ENCODE measurements at places on chromosomes 3 and 15. TPM values are rescaled to one million over a fixed set of nuclear protein-coding genes. Genes with fewer than 3 reads are reported as not detected.

DNA sequence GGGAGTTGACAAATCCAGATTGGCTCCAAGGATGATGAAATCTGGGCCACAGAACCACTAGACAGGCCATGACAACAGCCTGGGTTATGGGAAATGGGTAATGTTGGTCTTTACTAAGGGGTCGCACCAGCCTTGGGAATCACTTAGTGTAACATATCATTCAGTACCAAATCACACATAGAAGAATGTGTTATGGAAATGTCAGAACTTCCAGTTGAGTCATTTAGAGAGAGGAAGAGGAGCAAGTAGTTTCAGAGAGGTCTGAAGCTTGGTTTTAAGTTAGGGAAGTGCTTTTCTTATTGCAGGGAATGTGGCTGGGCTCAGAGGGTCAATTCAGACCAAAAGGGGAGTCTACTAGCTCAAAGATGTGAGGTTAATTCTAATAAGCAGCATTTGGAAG, 241.6 kb upstream of the ZPLD1 start:
- peaks cover 1% of the 10 kb centered on the region for H3K36me3 ChIP-seq
- no peak overlapping the region for H3K4me3 ChIP-seq
- peaks cover 7% of the 10 kb centered on the region for H3K4me1 ChIP-seq

DNA sequence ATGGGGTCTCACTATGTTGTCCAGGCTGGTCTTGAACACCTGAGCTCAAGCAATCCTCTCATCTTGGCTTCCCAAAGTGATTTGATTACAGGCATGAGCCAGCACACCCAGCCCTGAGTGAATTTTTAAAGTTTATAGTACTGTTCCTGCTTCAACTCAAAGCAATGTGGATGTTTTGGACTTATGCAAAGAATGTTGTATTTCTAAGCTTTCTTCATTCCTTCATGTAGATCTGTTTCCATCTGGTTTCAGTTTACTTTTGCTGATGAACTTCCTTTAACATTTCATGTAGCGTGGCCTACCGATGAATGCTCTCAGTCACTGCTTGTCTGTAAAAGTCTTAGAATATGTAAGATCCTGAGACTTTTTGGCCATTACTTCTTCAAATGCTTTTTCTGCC, 23.2 kb downstream of the NRG4 start:
- H3K4me3 ChIP-seq = no peak overlapping the region
- peaks cover 1% of the 10 kb centered on the region for H3K36me3 ChIP-seq
- no peak overlapping the region for H3K27ac ChIP-seq
- H3K27me3 ChIP-seq = no peaks in the 10 kb centered on the region
- H3K4me1 ChIP-seq = peaks cover 2% of the 10 kb centered on the region
- DNase-seq = no peak

- no peak overlapping the region for H3K27ac ChIP-seq
- DNase-seq = no peak
- H3K4me3 ChIP-seq = no peak overlapping the region
- no peaks in the 10 kb centered on the region for H3K4me1 ChIP-seq
- H3K27me3 ChIP-seq = peaks cover 9% of the 10 kb centered on the region
- no peaks in the 10 kb centered on the region for H3K36me3 ChIP-seq
Measured at GRCh38 chr3:79765911-79766310, 1.9 kb downstream of the ROBO1 start.

DNA sequence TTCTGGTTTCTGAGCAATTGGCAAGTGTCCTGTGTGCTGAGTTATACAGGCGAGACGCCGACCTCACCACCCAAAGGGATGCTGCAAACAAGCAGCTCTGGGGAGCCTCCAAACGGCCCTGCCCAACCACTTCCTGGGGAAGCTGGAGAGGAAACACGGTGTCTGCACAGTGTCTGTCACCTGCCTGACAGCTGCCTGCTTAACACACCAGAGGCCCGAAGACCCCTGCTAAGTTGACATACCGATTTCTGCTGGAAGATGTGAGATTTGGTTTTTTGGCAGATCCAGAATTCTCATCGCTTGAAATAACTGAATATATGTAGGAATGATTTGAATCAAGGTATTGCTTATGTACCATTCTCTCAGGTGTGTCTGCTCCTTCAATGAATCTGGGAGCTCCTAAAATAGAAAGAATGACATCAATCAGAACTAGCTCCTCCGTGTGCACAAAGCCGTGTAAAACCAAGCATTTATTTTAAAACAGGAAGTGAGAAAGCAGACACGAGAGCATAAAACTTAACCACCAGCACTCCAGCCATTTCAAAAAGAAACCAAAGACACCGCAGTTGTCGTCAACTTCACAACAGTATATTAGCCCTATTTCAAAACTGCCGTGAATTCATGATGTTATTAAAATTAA, 27.2 kb downstream of the LRRC2 start:
- H3K4me1 ChIP-seq = peaks cover 31% of the 10 kb centered on the region
- peak overlapping the region; percentile 91 for H3K27ac ChIP-seq
- H3K4me3 ChIP-seq = peak overlapping the region; percentile 60
- H3K27me3 ChIP-seq = peaks cover 26% of the 10 kb centered on the region
- H3K36me3 ChIP-seq = no peaks in the 10 kb centered on the region
- DNase-seq = peak; percentile 75

- H3K27me3 ChIP-seq = peaks cover 2% of the 10 kb centered on the region
- H3K27ac ChIP-seq = no peak overlapping the region
- H3K4me1 ChIP-seq = no peaks in the 10 kb centered on the region
- H3K36me3 ChIP-seq = no peaks in the 10 kb centered on the region
- DNase-seq = no peak
- no peak overlapping the region for H3K4me3 ChIP-seq
Measured at GRCh38 chr3:31667582-31667981, 134.9 kb downstream of the STT3B start.

- H3K36me3 ChIP-seq = peaks cover 43% of the 10 kb centered on the region
- peak overlapping the region; percentile 39 for H3K27ac ChIP-seq
- DNase-seq = no peak
- no peaks in the 10 kb centered on the region for H3K27me3 ChIP-seq
- no peak overlapping the region for H3K4me3 ChIP-seq
Measured at GRCh38 chr3:141529256-141529655, 42.4 kb downstream of the RASA2 start.

DNA sequence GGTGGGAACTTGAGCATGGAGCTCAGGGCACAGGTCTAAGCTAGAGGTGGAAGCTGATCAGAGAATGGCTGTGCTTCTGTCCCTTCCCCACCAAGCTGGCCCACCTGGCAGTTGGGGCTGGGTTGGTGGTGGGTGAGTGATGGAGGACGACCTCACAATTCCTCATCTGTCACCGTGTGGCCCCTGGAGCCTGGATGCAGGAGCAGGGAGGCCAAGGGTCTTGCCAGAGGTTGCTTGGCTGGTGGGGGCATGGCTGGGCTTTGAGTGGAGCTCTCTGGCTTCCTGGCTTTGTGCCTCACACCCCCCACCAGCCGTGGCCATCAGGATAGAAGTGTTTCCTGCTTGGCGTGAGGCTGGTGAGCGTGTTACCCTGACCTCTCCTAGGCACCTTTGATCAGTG, 36.0 kb downstream of the FBLN2 start:
- no peak for DNase-seq
- no peak overlapping the region for H3K27ac ChIP-seq
- peaks cover 11% of the 10 kb centered on the region for H3K4me1 ChIP-seq
- H3K36me3 ChIP-seq = no peaks in the 10 kb centered on the region
- no peak overlapping the region for H3K4me3 ChIP-seq

GRCh38 chr3:193544289-193544688, 10.4 kb downstream of the ATP13A4 start:
- no peak overlapping the region for H3K4me3 ChIP-seq
- DNase-seq = no peak
- H3K27ac ChIP-seq = no peak overlapping the region
- no peaks in the 10 kb centered on the region for H3K4me1 ChIP-seq
- no peaks in the 10 kb centered on the region for H3K27me3 ChIP-seq

GRCh38 chr3:111616417-111617105, 21.4 kb upstream of the ZBED2 start:
- no peaks in the 10 kb centered on the region for H3K27me3 ChIP-seq
- peak overlapping the region; percentile 18 for H3K4me3 ChIP-seq
- peak; percentile 67 for DNase-seq
- peak overlapping the region; percentile 91 for H3K27ac ChIP-seq
- H3K36me3 ChIP-seq = peaks cover 80% of the 10 kb centered on the region
- peaks cover 55% of the 10 kb centered on the region for H3K4me1 ChIP-seq

DNA sequence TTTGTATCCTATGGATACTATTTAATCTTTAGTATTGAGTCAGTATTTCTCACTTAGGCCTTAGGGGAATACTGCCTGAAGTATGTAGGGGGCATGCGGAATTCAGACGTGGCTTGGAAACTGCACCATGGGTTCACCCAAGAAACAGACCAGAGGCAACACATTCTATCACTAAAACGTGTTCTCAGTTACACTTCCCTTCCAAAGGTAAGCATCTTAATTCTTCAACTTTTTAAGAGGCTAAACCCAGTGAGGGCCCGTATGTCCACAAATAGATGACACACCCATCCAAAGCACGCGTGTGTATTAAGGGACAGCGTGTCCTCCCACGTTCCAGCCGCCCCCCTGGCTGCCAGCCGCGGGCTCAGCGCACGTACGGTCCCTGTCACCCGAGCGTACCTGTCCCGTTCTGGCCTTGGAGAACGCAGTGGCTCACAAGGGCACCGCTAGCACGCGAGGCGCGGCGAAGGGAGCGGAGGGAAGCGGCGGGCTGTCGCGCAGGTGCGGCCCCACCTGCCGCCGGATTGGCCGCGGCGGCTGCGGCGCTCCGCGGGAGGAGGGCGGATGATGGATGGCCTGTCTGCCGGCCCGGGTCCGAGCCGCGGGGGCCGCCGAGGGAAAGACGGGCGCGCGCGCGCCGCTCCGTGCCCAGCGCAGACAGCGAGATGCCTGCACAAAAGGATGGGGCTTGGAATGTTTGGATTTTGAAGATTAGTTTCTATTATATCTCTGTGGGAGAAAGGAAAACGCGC, 1003.9 kb upstream of the NR2F2 start:
- no peak for DNase-seq
- peak overlapping the region; percentile 45 for H3K4me3 ChIP-seq
- H3K27me3 ChIP-seq = peaks cover 65% of the 10 kb centered on the region

DNA sequence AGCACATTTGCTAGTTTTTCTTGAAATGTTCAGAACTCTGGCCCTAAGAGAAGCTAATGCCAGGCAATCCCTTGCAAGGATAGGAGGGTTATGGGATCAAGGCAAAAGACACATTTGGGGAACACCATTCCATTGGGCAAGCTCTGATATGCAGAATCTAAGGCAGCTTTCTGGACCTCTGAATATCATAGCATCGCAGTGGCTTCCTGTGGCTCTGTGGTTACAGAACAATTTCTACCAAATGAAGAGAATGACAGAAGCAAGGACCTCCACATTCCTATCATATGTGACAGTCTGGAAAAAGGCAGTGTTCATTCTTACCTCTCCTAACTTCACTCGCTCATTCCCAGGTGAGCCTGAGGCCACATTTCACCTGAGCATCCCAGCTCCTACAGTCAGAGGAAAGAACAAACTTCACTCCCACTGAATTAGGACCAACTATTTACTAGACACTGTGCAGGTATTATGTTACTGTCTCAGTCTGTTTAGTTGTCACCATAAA, 836.1 kb upstream of the CFAP20DC start:
- H3K4me1 ChIP-seq = peaks cover 21% of the 10 kb centered on the region
- no peak overlapping the region for H3K4me3 ChIP-seq
- no peak overlapping the region for H3K27ac ChIP-seq
- H3K36me3 ChIP-seq = peaks cover 3% of the 10 kb centered on the region
- DNase-seq = no peak

DNA sequence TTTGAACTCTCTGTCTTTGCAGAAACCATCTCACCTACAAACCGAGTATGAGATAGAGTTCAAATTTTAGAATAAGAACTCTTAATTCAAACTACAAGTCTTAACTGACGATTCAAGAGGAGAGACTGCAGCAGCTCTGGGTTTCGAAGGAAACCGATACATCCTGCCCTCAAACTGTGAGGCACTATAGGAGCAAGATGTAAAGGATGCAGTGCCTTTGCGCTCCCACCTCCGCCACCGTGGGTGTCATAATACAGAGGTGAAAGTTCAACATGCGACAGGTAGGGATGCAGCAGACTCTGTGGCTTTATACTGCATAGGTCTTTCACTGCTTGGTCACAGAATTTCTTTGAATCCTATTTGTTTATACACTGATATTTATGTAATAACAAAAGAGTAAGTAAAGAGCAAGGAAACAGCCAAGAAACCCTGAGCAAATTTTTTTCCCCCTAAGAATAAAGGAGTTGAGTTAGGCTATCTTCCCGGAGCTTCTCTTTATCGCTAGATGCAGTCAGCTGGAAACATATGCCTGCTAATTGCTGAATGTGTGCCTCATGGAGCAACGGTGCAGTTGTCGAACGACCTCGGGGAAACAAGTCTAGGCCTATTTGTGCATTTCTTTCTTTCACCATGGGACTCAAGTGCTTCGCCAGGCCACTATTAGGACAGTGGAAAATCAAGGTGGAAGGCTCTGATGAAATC, 1097.6 kb upstream of the CFAP20DC start:
- no peak overlapping the region for H3K27ac ChIP-seq
- H3K4me1 ChIP-seq = peaks cover 4% of the 10 kb centered on the region
- DNase-seq = no peak
- H3K36me3 ChIP-seq = no peaks in the 10 kb centered on the region

- peaks cover 15% of the 10 kb centered on the region for H3K4me1 ChIP-seq
- H3K4me3 ChIP-seq = no peak overlapping the region
- no peak overlapping the region for H3K27ac ChIP-seq
- H3K36me3 ChIP-seq = peaks cover 45% of the 10 kb centered on the region
Measured at GRCh38 chr3:125042725-125043406, 12.9 kb downstream of the HEG1 start.

- peaks cover 43% of the 10 kb centered on the region for H3K4me1 ChIP-seq
- H3K36me3 ChIP-seq = peaks cover 5% of the 10 kb centered on the region
- H3K27me3 ChIP-seq = peaks cover 12% of the 10 kb centered on the region
Measured at GRCh38 chr15:69729167-69729748, 276.6 kb downstream of the RPLP1 start.

GRCh38 chr3:4745235-4745610, 234.0 kb upstream of the BHLHE40 start:
- peaks cover 42% of the 10 kb centered on the region for H3K4me1 ChIP-seq
- peak overlapping the region; percentile 57 for H3K27ac ChIP-seq
- peaks cover 82% of the 10 kb centered on the region for H3K36me3 ChIP-seq
- DNase-seq = no peak
- no peaks in the 10 kb centered on the region for H3K27me3 ChIP-seq

DNA sequence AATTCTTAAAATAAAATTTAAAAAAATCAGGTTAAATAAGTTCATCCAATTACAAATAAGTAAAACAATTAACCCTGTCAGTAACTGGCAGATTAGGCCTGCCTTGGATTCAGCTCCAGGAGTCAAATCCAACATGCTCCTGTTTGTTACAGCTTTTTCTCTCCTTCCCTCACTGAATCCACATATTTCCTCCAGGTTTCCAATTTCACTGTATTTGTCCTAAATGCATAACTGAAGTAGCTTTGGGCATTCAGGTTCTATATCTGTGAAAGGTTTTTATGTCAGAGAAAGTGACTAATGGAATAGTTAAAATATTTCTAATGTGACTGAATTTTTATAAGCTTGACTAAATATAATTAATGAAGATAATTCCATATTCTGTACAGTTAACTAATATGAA, 79.7 kb downstream of the IFT80 start:
- DNase-seq = no peak
- peaks cover 10% of the 10 kb centered on the region for H3K36me3 ChIP-seq
- H3K4me1 ChIP-seq = no peaks in the 10 kb centered on the region
- no peak overlapping the region for H3K27ac ChIP-seq

GRCh38 chr3:23612296-23612891, 193.4 kb upstream of the UBE2E1 start:
- no peak overlapping the region for H3K4me3 ChIP-seq
- DNase-seq = no peak
- no peak overlapping the region for H3K27ac ChIP-seq
- H3K36me3 ChIP-seq = peaks cover 4% of the 10 kb centered on the region
- H3K27me3 ChIP-seq = peaks cover 9% of the 10 kb centered on the region

The BRPF1 gene
- total RNA-seq = 58.8 TPM

The MTFMT gene
- total RNA-seq = 19.8 TPM

The CKMT1B gene
- total RNA-seq = not detected

The VEPH1 gene
- total RNA-seq = not detected

The PRICKLE2 gene
- total RNA-seq = not detected

The CYP8B1 gene
- not detected for total RNA-seq

The CADM2 gene
- 0.47 TPM for total RNA-seq

The KLHL25 gene
- 6.9 TPM for total RNA-seq

Measured in activated naive CD8-positive, alpha-beta T cell treated with anti-CD3 and anti-CD28 coated beads, Interleukin-2, amount 10 ng/mL, durations not matched to agents 7 days and 5 days (primary cell).